ENCODE measurements at places on chromosomes 1 and 21.
A peak's percentile ranks its signal among the peaks of the same experiment; 100 is the strongest.

- peak; percentile 53 for DNase-seq
Observed at GRCh38 chr1:110292031-110292741, 47.0 kb upstream of the RBM15 start.

- no peak for DNase-seq
Observed at GRCh38 chr1:33248244-33248643, 8.0 kb upstream of the ZNF362 start.

- DNase-seq = no peak
Observed at GRCh38 chr1:196902344-196902743, 14.5 kb downstream of the CFHR4 start.

DNA sequence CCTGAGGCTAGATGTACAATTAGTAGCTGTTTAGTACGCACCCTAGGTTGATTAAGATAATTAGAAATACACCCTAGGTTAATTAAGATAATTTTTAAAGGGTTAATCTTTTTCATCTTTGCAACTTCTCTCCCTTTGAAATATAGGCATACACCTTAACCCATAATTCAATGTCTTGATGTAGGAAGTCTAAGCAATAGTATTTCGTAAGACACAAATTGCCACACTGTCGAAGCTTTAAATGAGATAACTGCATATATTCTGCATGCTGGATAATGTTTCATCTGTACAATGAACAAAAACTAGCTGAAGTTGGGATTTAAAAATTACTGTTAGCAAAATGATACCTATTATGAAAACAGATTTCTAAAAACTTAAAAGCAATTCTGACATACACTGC is 122.9 kb downstream of the EVI5 start:
- no peak for DNase-seq

GRCh38 chr1:67611846-67612245 is 73.2 kb upstream of the GADD45A start:
- DNase-seq = no peak

- no peak for DNase-seq
Observed at GRCh38 chr1:114901814-114902213, 47.2 kb downstream of the SYCP1 start.

- DNase-seq = no peak
Observed at GRCh38 chr21:29163341-29164115, 33.1 kb downstream of the MAP3K7CL start.
